Activated gamma-delta T cell treated with anti-CD3 and anti-CD28 coated beads, Interleukin-2, amount 50 U/mL, for 16 hours (primary cell): ENCODE measurements at places on chromosomes 12 and 14.

GRCh38 chr12:69529021-69529420 lies 56.2 kb upstream of the CCT2 start:
- DNase-seq, result no peak

DNA sequence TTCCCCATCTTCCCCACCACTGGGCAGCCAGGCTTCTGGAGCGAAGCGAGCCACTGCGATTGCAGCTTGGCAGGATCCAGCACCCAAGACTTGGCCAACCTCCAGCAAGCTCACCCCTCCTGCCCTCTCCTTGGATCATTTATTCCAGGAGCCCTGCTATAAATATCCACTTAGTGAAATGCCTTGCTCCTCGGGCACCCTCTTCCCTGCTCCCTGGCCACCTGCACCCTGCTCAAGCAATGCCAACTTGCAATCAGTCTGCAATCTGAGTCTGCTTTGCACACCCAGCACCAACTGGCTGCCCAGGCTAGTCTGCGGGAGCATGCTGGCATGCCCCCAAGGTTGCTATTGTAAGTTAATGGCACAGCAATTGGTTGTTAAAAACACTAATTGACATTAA lies 666.0 kb downstream of the MED13L start:
- no peak for DNase-seq

DNA sequence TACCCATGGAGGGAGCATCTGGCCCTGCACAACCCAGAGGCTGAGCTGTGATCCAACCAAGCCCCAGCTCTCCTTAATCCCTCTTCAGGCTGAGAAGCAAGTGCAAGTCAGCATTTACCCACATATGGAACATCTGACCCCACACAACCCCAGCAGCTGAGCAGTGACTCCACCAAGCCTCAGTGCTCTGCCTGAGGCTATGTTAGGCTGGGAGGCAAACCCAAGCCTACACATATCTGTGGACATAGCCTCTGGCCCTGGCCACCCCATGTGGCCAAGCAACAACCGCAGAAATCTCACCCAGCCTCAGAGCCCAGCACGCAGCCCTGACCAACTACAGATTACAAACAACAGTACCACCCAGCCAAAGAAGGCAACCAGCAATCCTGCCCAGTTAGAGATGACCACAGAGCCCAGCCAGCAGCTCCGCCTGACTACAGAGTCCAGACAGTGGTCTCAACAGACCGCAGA lies 142.8 kb downstream of the NUAK1 start:
- no peak for DNase-seq

- DNase-seq, result no peak
These were observed 11.2 kb downstream of the TBX3 start for GRCh38 chr12:114672817-114673168.

DNA sequence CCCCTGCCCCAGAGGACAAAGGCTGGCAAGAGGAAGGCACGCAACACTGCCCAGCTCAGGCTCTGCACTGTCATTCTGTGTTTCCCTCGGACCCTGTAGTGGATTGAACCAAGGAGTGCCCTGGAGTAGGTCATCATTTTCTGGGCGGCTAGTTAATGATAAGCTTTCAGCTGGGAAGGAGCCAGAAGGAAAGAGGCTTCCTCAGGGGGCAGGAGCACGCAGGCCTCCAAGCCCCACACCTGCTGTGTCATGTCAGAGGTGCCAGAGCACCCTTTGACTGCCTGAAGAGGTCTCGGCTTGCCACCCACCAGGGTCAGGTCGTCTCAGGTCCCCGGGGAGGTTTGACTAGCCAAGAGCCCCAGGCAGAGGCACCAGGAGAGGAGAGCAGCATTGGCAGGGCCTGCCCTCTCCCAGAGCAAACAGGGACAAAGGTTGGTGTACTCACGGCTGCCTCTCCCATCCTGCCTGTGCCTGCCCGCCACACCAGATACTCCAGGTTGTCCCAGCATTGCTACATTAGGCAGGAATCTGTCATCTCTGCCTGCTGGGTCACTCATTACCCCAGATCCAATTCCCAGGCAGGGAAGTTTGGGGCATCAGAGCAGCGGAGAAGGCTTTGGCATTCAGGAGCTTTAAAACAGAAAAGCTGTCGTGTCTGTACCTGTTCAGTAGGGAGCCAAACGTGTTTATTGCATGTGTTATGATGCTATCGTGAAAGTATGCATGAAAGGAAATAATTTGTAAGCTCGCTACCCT lies 33.5 kb upstream of the ATP2A2 start:
- no peak for DNase-seq

GRCh38 chr12:27667540-27667939 lies 28.7 kb upstream of the REP15 start:
- no peak for DNase-seq

GRCh38 chr14:76081642-76082041 lies 70.1 kb upstream of the GPATCH2L start:
- no peak for DNase-seq

GRCh38 chr12:86233126-86233525 lies 23.1 kb downstream of the MGAT4C start:
- DNase-seq, result no peak

DNA sequence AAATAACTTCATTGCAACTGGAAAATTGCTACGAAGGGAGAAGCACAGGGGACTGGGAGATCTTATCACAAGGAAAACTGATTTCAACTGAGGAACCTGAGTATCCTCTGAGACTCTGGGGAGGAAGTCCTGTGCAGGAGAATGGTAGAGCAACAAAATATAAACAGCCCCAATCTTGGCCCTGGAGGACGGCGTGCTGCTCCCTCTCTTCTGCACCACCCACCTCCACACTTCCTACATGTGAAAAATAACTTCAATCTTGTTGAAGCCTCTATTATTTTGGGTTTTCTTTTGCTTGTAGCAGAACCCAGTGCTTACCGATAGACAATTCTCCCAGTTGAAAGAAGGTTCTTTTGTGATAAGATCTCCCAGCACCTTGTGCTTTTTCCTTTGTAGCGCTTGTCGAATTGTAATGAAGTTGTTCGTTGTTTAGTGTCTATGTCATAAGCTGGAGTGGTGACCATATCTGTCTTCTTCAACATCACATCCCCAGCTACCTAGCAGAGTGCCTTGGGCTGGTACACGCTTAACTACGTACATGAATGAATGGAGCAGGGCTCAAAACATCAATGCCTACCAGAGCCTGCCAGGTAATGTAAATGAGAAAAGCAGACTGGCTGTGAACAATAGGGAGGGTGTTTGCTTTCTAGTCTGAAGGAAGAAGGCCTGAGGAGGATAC lies 2.8 kb upstream of the CD4 start:
- no peak for DNase-seq

GRCh38 chr12:115922952-115923564 lies 354.4 kb downstream of the MED13L start:
- DNase-seq, result no peak
